ENCODE measurements at places on chromosomes 3 and 15.

GRCh38 chr3:45064512-45065372, 38.6 kb downstream of the CLEC3B start:
- DNase-seq, result peak; percentile 81

DNA sequence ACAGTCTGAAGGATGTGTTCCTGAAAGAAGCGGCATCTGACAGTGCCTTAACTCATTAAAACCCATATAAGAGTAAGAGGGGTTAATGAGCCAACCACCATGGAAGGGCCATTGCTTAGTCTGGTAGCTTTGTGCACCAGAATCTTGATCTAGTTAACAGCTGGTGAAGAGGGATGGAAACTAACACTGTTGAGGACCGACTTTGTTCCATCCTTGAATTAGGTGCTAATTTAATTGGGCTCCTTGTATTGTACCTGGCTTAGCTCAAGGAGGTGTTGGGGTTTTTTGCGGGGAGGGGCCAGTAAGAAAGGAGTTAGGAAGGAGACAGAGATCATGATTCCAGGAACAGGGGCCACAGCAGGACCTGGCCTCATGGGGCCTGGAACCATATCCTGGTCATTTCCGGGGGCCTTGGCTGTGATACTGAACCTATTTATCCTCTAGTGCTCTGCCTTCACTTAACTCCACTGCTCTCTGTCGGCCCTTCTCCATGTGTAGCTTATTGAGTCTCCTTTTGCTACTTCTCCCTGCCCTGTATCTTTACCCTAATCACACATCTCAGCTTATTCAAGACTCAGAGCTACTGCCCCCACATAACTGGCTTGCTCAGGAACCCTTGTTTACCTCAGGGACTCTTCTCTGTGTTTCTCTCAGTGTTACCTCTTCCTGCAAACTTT, 93.0 kb downstream of the RPL22L1 start:
- no peak for DNase-seq

- no peak for DNase-seq
These were observed 30.4 kb upstream of the TMCO5A start for GRCh38 chr15:37903919-37904625.

GRCh38 chr15:101479851-101480612, 9.5 kb downstream of the PCSK6 start:
- no peak for DNase-seq

DNA sequence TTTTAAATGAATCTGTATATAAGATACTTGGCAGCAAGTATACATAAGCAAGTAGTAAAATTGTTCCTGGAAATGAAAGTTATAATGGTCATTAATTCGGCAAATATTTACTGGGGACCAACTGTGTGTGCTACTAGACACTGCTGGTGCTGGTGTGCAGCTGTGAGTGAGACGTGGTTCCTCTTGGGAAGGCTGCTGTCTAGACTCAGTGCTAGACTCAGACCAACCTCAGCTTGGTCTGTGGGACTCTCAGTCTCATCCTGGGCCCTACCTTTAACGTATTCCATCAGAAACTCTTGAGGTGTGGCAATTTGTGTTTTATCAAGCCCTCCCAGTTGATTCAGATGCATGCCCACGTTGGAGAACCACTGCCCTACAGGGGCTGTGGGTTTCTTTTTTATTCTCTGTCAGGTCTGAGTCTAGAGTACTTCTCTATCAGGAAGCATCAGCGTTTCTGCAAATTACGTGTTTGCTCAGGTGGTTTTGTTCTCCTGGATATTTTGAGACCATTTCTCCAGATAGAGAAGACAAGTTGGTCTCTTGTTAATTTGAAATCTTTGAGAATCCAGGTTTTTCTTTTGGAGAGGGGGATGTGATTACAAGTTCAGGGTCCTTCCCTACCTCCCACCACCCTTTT, 6.8 kb downstream of the TLNRD1 start:
- no peak for DNase-seq

DNA sequence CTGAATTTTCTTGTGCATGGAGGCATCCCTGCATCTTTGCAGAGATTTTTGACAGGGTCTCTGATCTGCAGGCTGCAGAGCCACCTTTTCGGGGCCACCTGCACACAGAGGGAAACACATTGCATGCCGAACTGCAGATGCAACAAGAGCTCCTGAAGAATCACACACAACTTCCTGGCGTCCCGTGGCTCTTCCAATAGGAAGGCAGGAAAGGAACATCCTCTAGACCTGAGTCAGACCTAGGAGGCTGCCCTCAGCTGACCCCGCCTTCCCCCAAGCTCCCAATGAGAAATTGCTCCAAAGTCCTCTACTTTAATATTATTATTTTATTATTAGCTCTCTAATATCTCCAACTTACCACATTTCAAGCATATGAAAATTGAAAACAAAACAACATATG, 213.2 kb upstream of the ARRDC4 start:
- DNase-seq, result no peak

DNA sequence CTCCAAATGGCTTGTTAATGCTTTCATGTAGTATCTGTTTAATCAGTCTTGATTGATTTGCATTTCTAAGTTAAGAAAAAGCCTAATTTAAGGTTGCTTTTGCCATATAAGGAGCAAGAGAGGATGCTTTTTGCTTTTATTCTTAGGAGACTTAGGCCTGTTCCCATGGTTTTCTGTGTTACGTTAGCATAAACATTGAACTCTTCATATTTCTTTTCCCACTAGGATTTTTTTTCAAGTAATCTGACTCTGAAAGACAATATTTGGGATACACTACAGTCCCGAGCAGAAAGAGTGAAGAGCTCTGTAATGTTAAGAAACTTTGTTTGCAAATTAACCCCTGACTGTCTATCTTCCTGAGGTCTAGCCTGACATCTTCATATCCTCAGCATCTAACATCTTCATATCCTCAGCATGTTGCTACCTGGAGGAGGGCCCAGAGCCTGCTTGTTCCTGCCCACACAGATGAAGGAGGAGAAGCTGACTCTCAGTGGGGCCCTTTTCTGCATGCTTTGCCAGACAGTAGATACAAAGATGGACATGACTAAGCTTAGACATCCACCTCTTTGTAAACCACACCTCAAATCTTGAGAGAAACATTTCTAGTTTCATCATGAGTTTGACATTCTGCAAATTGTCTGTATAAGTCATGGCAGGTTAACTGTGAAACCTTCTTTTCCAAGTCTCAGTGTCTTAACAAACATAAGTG, 86.2 kb upstream of the COL6A5 start:
- DNase-seq, result no peak

- no peak for DNase-seq
These were observed 296.1 kb upstream of the RASGRP1 start for GRCh38 chr15:38860674-38861073.

GRCh38 chr3:33751336-33751735, 33.3 kb upstream of the CLASP2 start:
- no peak for DNase-seq

DNA sequence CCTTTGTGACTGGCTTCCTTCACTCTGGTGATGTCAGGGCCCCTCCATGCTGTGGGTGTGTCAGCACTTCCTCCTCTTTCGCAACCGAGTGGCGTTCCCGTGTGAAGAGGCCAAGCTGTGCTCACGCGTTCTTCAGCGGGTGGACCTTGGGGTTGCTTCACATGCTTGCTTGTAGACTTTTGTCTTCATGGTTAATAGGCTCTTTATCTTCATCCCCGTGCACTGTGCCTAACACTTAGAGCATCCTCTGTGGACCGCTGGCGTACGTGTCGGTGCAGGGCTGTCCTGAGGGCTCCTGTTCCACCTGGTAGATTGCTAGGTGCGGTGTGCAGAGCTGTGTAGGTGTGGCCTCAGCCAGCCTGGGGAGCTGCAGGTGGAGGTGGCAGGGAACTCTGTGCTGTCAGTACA, 182.3 kb downstream of the OR4M2 start:
- DNase-seq, result peak; percentile 71

GRCh38 chr3:25471081-25471768, 43.2 kb downstream of the RARB start:
- no peak for DNase-seq

DNA sequence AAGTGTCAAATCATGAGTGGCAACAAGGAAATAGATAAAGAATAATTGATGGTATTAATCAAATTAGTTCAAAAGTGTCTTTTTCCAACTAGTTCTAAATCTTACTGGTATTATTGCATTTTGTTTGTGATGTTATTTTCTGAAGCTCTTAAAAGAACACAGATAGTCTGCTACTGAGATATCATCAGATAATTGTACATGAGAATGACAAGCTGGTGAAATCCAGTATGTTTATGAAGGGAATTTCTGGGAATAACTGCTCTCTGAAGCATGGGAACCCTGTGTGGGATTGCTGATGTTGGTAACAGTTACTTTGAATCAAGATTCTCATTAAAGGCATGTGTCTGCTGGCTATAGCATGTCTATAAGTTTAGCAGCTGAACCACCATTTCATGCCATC, 190.3 kb upstream of the CDIN1 start:
- DNase-seq, result no peak

DNA sequence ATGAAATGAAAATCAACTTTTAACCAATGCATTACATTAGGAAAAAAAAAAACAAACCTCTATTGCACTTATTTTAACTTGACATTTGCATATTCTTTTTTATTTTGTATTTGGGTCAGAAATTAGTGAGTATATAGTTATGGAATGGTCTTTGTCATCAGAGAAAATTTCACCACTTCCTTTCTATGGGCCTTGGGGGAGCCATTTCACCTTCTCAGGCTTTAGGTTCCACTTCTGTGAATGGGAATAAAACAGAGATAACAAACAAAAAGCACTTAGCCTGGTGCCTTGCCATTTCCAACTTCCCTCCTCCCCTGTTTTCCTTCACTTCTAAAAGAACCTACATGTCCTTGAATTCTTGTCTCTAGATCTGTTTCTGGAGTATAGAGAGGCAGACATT, 168.0 kb upstream of the STT3B start:
- DNase-seq, result no peak

- no peak for DNase-seq
These were observed 46.7 kb upstream of the ATP10A start for GRCh38 chr15:25909806-25910205.

DNA sequence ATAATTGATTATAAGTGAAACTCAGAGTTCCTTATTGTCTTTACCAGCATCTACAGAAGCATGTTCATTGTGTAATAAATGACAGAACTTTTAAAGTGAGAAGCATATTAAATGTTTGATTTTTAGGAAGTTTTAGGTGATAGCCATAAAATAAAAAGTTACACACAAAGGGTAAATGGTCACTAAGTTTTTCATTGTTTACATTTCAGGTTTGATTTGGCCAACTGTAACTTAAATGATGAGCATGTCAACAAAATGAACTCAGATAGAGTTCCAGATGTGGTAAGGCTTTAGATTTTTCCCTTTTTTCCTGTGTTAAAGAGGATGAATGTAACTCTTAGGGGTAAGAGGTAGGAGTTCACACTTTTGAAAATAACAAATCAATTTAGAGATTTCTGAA, 25.9 kb downstream of the NMD3 start:
- no peak for DNase-seq

DNA sequence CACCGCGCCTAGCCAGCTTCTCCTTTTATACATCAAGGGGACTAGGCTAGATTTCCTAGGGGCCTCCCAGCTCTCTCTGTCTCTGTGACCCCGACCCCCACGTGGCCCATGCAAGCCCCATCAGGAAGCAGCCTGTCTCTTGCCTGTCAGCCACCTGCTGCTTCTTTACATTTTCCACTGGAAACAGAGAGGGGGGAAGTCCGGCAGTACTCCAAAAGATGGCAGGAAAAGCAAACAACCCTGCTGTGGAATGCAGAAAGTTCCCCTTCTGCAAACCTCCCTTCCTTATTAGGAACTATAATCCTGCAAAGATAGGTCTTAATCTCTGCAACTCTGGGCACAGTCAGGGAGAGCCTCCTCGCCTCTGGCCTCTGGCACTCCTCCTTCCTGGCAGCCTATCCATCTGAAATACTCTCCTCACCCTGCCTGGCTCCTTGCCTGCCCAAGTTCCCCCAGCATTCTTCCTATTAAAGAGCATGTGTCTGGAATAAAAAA, 47.4 kb upstream of the HACD2 start:
- DNase-seq, result no peak

GRCh38 chr3:194293546-194294198, 57.5 kb downstream of the CPN2 start:
- no peak for DNase-seq

DNA sequence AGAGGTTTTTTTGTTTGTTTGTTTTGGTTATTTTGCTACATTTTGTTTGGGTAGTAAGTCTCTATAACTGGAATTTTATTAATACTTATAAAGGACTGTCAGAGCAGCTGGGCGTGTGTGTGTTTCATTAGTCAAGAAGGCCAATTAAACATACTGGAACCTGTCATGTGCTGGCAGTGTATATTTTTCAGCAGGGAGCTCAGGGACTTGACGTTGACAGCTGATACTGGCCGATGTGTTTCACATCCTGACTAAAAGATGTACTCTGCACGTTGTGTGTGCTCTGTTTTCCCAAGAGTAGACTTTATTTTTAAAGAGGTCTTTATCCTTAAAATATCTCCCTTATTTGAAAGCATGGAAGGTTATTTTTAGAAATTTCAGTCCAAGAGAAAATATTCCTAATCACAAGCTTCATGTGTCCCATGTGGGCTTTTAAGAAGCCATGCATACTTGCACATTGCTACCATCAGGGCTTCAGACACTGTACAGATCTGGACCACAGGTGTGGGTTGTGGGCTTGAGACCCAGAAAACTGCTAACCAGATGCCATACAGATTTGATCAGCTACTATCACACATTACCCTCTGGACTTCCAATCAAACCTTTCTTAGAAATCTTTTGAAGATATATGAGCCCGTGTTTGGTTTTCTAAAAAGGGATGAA, 135.9 kb downstream of the FEZF2 start:
- no peak for DNase-seq

GRCh38 chr15:66720206-66721010, 18.4 kb downstream of the SMAD6 start:
- no peak for DNase-seq

GRCh38 chr3:13655061-13655913, 106.4 kb downstream of the FBLN2 start:
- DNase-seq, result peak; percentile 76

DNA sequence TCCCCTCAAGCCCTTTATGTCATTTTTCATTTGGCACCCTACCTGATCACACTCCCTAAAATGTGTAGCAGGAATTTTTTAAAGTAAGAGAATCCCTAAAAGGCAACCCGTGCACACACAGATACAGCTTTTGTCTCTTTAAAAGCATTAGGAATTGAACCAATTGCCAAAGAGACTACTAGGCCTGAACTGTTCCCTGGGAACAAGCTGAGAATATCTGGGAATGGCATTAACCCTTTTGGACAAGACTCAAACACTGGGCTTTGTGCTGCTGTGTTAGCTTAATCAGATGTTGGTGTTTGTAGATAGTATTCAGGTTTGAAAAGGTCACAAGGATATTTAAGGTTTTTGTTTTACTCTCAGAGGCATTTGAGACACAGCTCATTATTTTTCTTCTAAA, 414.4 kb upstream of the PDZRN3 start:
- no peak for DNase-seq

DNA sequence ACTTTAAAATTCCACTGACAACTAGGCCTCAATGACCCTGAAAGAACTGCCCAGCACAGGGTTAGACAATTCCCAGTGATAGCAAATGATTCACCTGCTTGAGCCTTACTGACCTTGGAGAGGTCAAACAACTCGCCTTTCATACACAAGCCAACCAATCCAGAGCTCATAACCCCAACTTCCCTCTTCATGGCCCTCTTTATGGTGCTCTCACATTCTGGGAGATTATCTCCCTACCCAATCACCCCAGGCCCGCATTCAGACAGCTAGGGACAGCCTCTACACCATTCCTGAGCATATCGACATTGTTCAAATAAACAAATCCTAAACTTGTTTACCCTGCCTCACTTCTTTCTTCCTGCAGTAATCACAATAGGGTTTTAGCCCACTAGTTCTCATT, 32.2 kb upstream of the COLQ start:
- DNase-seq, result no peak
